ENCODE measurements at places on chromosomes 2 and 18.

- DNase-seq: no peak
Measured at GRCh38 chr18:31450409-31450808, 2.9 kb downstream of the DSG3 start.

DNA sequence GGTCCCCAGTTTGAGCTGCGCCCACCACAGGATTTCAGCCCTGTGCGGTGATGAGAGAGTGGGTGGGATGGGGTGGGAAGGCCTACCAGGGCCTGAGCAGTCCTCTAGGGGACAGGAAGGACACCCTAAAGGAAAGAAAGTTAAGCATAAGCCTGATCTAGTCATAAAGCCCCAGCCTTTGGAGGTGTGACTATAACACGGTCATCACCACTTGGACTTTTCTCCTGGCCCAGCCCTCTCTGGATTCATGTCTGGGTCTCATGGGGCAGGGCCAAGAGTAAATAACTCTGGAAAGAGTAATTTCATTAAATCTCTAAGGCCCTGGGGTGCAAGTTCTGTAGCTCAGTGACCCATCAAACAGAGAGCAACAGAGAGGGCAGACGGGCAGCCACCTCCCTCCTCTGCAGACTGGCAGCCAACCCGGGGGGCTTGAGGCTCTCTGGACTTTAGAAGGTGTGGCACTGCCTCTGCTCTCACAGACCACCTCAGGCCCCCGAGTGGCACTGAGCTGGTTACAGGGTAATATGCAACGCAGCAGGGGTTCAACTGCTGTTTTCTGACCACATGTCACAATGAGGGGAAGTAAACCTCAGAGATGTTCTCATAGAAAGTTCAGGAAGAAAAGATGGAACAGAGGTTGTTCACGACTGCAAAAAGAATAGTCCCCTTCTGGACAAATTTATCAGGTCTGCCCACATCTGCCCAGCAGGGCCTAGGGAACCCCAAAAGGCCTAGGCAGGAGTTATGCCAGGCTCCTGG, 41.5 kb downstream of the TGFA start:
- no peak for DNase-seq

GRCh38 chr2:172572981-172573380, 17.1 kb downstream of the PDK1 start:
- DNase-seq: no peak

- DNase-seq: no peak
Measured at GRCh38 chr2:34159901-34160300, 560.8 kb upstream of the FAM98A start.

DNA sequence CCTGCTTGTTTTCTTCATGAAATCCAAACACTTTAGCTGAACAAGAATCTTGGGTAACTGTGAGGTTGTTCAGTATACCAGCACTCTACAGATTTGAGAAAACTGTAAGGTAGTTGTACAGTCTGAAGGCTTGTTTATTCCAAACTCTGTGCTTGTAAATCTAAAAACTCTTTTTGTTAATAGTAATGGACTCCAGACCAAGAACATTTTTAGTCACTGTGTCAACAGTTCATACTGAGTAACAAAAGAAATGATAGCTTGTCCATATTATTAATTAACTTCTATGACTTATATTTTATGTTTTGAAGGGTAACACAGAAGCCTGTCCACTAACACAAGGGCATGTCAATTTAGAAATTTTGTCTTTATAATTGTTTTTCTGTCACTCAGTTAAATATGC, 72.2 kb upstream of the KYNU start:
- no peak for DNase-seq

DNA sequence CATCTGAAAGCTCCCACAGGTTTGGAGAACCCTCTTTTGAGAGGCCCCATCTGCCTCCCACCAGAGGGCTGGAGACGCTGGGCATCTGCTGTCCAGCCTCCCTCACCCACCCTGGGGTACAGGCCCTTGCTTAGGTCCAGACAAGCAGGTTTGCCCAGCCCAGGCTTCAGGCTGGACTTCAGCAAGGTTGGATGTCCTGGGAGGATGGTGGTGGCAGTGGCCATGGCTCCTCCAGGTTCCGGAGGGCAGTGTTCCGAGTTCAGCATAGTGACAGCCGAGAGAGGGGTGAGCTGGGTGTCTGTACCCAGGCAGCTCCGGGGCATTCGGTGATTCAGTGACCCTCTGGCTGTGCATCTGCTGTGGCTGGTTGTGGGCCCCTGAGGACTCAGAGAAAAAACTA, 58.2 kb upstream of the HDAC4 start:
- DNase-seq: no peak

- no peak for DNase-seq
Measured at GRCh38 chr18:47898055-47898454, 32.4 kb downstream of the SMAD2 start.

DNA sequence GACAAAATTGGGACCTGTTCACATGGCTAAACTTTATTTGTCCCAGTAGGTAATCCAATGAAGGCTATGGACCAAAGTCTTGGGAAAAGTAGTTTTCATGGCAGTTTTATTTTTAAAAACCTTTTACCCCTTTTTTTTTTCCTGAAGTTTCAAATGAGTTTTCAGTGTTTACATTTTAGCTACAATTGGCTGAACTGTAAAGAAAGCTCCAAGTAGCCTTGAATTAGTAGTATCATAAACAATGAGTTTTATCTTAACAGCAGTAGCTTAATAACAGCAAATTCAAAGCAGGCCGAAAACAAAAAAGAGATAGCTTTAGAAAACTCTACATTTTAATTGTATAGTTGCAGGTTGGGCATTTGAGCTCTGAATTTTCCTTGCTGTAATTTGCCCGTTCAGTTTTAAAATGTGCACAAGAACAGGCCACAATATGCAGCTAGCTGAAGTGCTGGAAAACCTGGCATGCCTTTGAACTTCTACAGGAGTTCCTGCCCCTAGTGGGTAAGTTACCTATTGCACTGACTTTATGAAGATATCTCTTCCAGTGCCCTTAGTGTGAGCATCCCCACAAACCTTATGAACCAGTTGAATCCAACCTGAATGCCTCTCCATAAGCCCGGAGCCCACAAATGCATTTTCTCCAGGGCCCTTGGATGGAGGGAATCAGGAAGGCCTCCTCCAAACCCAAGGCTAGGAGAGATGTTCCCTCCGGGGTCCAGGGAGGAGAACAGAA, 106.7 kb downstream of the XRCC5 start:
- no peak for DNase-seq

GRCh38 chr2:152466980-152467676, 132.2 kb downstream of the FMNL2 start:
- DNase-seq: no peak

GRCh38 chr2:172088245-172089004, 3.1 kb downstream of the DLX1 start:
- DNase-seq: no peak

DNA sequence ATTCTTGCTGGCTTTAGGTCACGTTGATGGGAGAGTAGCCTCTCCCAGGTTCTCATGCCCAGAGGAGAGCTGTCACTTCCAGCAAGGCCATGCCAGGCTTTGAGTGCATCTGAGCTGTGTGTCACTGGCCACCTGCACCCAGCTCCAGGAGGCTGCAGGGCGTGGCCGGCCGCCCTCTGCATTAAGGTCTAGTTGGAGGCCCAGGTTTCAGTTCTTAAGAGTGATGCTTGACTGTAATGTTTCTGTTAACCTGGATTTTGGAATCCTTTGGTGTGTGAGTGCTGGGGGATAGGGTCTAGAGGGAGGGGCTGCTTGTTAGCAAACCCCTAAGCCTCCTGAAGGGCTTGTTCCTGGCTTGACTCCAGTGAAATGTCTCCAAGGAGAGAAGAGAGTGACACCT, 140.1 kb downstream of the ACOXL start:
- no peak for DNase-seq

- DNase-seq: no peak
Measured at GRCh38 chr2:86019121-86019520, 86.6 kb downstream of the POLR1A start.

- DNase-seq: peak; percentile 58
Measured at GRCh38 chr2:30410217-30410616, 36.8 kb upstream of the LCLAT1 start.

GRCh38 chr2:121214296-121214695, 70.7 kb downstream of the TFCP2L1 start:
- DNase-seq: no peak

- peak; percentile 7 for DNase-seq
Measured at GRCh38 chr18:7618891-7619442, 51.9 kb downstream of the PTPRM start.

DNA sequence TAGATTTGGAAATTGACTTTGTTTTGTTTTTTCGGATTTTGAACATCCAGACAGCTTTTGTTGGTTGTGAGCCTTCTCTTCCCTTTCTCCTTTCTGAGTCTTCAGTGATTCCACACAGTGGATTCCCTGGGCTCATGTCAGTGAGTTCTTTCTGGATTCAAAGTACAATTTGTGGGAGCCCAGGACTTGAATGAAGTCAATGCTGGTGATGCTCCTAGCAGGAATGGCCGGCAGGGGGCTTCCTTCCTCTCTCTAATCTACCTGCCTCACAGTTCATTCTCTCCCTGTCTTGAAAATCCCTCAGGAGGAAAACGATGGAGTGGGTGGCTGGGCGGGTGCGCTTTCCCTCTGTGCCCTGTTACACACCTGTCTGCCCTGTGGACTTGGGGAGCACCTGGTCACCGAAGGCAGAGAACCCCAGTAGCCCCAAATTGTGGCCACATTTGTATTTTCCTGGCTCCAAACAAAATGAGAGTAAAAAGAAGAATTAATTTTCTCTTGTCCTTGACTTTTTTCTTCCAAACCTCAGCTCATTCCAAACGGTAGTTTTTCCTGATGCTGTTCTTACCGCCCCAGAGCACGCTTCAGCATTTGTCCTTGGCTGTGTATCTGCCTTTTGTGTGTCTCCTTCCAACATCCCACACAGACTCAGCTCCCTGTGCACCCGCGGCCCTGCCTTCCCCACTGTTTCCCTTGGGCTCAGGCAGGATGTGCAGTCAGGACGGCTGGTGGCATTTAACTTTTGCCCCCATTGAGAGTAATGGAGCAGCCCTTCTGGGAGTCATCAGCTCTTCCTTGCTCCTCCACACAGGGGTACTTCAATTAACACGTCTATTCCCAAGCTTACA, 86.6 kb downstream of the MARCO start:
- DNase-seq: peak; percentile 33

- no peak for DNase-seq
Measured at GRCh38 chr18:23701544-23702064, 12.4 kb downstream of the LAMA3 start.

DNA sequence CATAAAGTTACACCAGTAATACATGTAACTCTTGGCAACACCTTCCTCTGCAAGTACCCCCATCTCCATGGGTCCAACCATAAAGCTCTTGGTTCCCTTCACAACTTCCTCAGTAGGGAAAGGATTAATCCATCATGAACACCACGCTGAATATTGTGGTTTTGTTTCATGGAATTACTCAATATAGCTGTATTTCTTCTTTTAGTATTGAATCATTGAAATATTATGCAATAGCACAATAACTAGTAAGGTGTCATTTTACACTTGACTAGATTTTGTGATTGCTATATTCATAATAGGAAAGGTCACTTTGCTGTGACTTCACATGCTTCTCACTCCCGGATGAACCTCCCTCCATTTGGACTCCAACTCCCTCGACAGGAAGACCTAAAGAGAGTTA, 29.7 kb upstream of the PID1 start:
- DNase-seq: peak; percentile 27

- no peak for DNase-seq
Measured at GRCh38 chr18:27713738-27714095, 463.2 kb downstream of the CDH2 start.

DNA sequence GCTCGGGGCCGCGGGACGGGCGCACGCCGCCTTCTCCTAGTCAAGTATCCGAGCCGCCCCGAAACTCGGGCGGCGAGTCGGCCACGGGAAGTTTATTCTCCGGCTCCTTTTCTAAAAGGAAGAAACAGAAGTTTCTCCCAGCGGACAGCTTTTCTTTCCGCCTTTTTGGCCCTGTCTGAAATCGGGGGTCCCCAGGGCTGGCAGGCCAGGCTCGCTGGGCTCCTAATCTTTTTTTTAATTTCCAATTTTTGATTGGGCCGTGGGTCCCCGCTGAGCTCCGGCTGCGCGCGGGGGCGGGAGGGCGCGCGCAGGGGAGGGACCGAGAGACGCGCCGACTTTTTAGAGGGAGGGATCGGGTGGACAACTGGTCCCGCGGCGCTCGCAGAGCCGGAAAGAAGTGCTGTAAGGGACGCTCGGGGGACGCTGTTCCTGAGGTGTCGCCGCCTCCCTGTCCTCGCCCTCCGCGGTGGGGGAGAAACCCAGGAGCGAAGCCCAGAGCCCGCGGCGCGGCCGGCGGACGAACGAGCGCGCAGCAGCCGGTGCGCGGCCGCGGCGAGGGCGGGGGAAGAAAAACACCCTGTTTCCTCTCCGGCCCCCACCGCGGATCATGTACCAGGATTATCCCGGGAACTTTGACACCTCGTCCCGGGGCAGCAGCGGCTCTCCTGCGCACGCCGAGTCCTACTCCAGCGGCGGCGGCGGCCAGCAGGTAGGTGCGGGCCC, 617 bp downstream of the FOSL2 start:
- DNase-seq: peak; percentile 49

DNA sequence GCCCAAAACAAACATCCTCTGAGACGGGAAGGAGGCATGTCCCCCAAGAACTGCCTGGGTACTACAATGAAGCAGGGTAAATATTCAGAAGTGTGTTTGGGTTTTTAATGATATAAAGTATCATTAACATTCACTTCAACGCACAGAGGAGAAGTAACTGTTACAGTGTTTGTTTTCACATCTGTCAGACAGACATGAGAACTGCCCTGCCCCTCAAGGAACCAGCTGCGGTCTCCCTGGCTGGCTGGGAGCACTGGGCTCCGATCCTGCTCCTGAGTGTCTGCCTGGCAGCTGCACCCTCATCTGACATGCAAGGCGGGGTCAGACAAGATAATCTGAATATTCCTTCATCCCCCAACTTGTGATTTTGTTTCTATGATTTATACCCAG, 75.6 kb downstream of the MBP start:
- peak; percentile 45 for DNase-seq

GRCh38 chr18:63897072-63897471, 9.6 kb downstream of the SERPINB2 start:
- DNase-seq: peak; percentile 5

GRCh38 chr2:110120171-110121051, 4.8 kb upstream of the MALL start:
- DNase-seq: no peak

- peak; percentile 75 for DNase-seq
Measured at GRCh38 chr2:69309351-69310110, 77.5 kb downstream of the GFPT1 start.

DNA sequence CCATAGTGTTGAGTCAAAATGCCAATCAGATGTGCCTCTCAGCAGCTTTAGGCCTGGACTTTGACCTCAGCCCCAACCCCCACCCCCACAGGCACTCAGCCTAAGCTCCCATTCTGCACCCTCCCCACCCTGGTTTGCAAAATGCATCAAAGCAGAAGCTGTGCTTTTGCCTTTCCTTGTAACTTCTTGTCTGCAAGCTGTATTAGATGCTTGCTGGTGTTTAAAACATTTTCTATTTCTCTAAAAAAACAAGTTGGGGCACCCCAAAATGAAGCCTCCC, 26.6 kb upstream of the STEAP3 start:
- no peak for DNase-seq

GRCh38 chr2:55010149-55010591, 40.1 kb downstream of the RTN4 start:
- DNase-seq: peak; percentile 67

DNA sequence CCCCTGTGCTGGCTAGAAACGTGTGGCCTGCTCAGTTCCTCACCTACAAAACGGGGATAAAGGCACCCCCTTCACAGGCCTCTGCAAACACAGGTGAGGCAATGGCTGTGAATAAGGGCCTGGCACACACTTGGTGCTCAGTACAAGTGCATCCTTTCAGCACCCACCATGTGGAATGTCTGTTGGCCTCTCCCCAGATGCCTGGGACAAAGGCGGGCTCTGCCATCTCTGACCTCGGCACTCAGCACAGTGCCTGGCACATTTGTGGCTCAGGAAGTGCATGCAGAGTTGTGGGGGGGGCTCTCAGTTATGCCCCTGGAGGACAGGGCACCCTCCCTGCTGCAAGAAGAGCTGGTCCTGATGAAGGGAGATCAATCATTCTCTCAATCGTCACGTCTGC, 224.6 kb upstream of the RAB6C start:
- no peak for DNase-seq

Data from AG08395 (cell line).